Gastrocnemius medialis (tissue), 4 donors: ENCODE measurements at places on chromosomes 2 and 18.

- H3K4me3 ChIP-seq: no peak overlapping the region
- no peak for DNase-seq
- no peaks in the 10 kb centered on the region for H3K36me3 ChIP-seq
- no peak overlapping the region for H3K27ac ChIP-seq
- H3K4me1 ChIP-seq: no peaks in the 10 kb centered on the region
Measured at GRCh38 chr2:88807237-88807962, 115.9 kb downstream of the RPIA start.

DNA sequence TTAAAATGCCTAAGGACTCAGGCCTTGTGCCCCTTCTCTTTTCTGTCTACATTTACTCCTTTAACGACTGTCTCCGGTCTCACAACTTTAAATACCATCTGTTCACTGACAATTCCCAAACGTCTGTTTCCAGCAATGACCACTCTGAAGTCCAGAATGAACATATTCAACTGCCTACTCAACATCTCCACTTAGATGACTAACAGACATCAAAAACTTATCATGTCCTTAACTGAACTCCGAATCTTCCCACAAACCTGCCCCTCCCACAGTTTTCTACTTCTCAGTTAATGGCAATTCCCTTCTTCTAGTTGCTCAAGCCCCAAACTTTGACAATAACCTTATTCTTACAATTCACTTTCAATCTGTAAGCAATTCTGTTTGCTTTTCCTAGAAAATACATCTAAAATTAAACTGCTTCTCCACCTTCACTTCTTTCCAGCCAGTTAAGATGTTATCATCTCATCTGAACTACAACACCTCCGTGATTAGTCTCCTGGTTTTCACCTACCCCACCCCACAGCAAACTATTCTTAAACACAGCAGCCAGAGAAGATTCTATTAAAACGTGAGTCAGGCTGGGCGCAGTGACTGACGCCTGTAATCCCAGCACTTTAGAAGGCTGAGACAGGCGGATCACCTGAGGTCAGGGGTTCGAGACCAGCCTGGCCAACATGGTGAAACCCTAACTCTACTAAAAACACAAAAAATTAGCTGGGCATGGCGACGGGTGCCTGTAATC lies 2.8 kb downstream of the C1D start:
- no peaks in the 10 kb centered on the region for H3K36me3 ChIP-seq
- H3K27me3 ChIP-seq: no peaks in the 10 kb centered on the region
- H3K27ac ChIP-seq: no peak overlapping the region
- no peak overlapping the region for H3K4me3 ChIP-seq
- DNase-seq: no peak
- H3K4me1 ChIP-seq: peaks cover 40% of the 10 kb centered on the region

GRCh38 chr2:225020168-225020849 lies 22.0 kb downstream of the DOCK10 start:
- no peaks in the 10 kb centered on the region for H3K4me1 ChIP-seq
- no peaks in the 10 kb centered on the region for H3K27me3 ChIP-seq
- H3K27ac ChIP-seq: no peak overlapping the region
- H3K4me3 ChIP-seq: no peak overlapping the region
- no peak for DNase-seq

DNA sequence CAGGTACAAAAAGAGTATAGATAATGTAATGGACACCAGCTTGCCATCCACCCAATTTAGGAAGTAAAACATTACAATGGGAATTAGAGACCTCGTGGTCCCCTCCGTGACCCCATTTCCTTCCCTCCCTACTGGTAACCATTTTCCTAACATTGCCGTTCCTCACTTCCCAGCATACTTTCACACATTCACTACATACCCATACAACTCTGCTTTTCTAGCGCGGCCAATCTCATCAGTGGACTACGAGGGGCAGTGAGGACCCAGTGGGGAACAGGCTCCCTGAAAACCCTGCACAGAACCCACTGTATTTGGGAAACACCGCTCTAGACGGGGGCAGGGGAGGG lies 1.1 kb downstream of the ENOSF1 start:
- H3K4me3 ChIP-seq: peak overlapping the region; percentile 82
- peak overlapping the region; percentile 81 for H3K27ac ChIP-seq

GRCh38 chr18:57352271-57352701 lies at the start of gene ST8SIA3:
Gene ST8SIA3, plus strand, starts transcription at chr18:57352557. Its CDS starts 290 bp downstream, at chr18:57352847.
- peaks cover 43% of the 10 kb centered on the region for H3K27me3 ChIP-seq
- no peak for DNase-seq
- H3K4me3 ChIP-seq: no peak within 1 kb of the TSS
- no peak within 1 kb of the TSS for H3K27ac ChIP-seq
- H3K36me3 ChIP-seq: no peaks in the 10 kb centered on the region
- no peaks in the 10 kb centered on the region for H3K4me1 ChIP-seq

DNA sequence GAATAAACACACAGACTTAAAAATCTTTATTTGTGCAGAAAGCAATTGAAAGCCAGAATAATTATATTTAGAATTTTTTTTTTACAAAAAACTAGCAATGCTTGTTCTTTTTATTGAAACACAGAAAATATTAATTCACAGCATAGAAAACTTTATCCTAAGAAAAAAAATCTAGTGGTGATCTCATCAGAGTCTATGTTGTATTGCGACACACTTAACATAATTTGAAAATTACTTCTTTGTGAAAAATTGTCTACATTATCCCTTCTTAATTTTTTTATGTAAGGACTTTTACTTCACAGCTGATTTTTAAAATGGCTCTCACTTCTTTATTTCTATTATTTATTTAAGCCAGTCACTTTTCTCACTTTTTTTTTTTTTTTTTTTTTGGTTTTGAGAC lies 103.4 kb downstream of the LDLRAD4 start:
- no peak for DNase-seq
- no peak overlapping the region for H3K27ac ChIP-seq
- peaks cover 10% of the 10 kb centered on the region for H3K4me1 ChIP-seq
- H3K36me3 ChIP-seq: no peaks in the 10 kb centered on the region
- H3K4me3 ChIP-seq: no peak overlapping the region

DNA sequence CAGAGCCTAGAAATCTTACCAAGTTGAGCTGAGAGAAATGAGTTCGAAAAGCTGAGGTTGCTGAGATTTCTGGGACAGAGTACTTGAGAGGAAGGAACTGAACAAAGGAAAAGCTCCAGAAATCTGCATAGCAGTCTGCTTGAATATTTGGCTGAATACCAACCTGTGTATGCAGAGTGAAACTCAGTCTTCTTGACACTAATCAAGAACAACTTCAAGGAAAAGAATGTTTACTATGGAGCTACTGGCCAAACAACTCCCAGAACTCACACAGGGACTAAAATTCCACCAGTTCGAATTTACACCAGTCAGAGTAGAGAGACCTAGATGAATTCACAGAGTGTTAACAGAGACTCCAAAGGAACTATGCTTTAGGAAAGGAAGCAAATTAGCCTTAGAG lies 66.5 kb downstream of the USP37 start:
- no peak for DNase-seq
- H3K36me3 ChIP-seq: no peaks in the 10 kb centered on the region
- H3K27me3 ChIP-seq: no peaks in the 10 kb centered on the region
- H3K4me3 ChIP-seq: no peak overlapping the region

DNA sequence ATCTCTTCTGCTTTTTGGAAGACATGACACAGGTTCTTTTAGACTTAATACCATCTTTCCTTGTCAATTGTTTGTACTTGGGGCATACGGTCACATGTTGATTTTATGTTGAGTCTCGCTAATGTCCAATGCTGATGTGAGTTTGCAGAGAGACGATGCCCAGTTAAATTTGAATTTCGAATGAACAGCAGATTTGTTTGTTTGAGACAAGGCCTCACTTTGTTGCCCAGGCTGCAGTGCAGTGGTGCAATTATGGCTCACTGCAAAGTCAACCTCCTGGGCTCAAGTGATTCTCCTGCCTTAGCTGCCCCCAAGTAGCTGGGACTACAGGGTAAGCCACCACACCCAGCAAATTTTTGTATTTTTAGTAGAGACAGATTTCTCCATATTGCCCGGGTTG lies 473.5 kb downstream of the RIT2 start:
- H3K27ac ChIP-seq: no peak overlapping the region
- no peaks in the 10 kb centered on the region for H3K27me3 ChIP-seq
- no peaks in the 10 kb centered on the region for H3K36me3 ChIP-seq
- no peak for DNase-seq

- H3K27ac ChIP-seq: no peak overlapping the region
- no peaks in the 10 kb centered on the region for H3K4me1 ChIP-seq
- H3K36me3 ChIP-seq: no peaks in the 10 kb centered on the region
Measured at GRCh38 chr2:240412211-240412861, 23.1 kb upstream of the GPC1 start.

DNA sequence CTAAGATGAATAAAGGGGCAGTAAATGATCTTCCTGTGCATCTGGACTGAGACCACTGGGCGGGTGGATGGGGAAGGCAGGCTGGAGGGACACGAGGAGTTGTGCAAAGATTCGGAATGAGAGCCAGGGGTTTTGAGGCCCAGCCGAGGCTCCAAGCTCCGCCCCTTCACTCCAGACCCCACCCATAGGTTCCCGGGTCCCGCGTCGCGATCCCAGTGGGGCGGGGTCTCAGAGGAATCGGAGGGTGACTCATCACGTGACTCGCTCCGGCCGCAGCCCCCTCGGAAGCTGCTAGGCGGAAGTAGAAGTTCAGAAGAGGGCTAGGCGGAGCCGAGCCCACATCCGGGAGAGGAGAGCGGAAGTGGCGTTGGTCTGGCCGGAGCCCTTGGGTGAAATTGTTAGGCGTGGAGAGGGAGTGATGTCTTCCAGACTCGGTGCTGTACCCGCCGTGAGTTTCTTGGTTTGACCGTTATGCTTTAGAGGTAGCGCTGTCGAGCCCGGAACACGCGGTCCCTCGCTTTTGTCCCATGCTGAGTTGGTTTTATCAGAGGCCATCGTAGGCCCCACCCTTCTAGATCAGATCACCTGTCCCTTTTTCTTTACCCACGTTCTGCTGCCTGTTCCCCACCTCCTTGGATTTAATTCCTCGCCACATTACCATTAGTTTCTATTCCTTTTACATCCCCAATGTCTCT lies at the start of gene ZNF512:
Gene ZNF512 (plus strand): TSS at position 348 of the 695 bp plus-strand sequence. CDS start 71 bp downstream, at position 419.
- DNase-seq: peak; percentile 68
- H3K4me3 ChIP-seq: peak within 1 kb of the TSS; percentile 86
- no peaks in the 10 kb centered on the region for H3K36me3 ChIP-seq

DNA sequence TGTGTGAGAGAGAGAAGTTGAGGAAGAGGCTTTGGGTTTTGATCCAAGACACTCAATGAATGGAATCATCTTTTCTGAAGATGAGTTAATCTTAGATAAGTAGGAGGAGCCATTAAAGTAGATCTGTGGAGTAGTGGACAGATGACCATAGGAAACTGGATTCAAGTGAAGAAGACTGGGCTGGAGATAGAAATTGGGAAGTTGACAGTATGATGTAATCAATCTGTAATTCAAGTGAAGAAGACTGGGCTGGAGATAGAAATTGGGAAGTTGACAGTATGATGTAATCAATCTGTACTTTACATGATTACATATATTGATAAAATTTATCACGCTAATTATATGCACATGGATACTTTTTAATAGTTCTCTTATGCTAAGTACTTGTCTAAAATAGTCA lies 92.8 kb downstream of the PHLPP1 start:
- H3K27ac ChIP-seq: no peak overlapping the region
- peaks cover 4% of the 10 kb centered on the region for H3K4me1 ChIP-seq
- no peak overlapping the region for H3K4me3 ChIP-seq

- H3K27me3 ChIP-seq: no peaks in the 10 kb centered on the region
- no peak overlapping the region for H3K4me3 ChIP-seq
- H3K27ac ChIP-seq: peak overlapping the region; percentile 86
- H3K36me3 ChIP-seq: no peaks in the 10 kb centered on the region
- peaks cover 74% of the 10 kb centered on the region for H3K4me1 ChIP-seq
Measured at GRCh38 chr2:217864963-217865772, 137.6 kb downstream of the TNS1 start.

GRCh38 chr2:990970-991369 lies 40.3 kb downstream of the SNTG2 start:
- no peaks in the 10 kb centered on the region for H3K36me3 ChIP-seq
- DNase-seq: no peak

DNA sequence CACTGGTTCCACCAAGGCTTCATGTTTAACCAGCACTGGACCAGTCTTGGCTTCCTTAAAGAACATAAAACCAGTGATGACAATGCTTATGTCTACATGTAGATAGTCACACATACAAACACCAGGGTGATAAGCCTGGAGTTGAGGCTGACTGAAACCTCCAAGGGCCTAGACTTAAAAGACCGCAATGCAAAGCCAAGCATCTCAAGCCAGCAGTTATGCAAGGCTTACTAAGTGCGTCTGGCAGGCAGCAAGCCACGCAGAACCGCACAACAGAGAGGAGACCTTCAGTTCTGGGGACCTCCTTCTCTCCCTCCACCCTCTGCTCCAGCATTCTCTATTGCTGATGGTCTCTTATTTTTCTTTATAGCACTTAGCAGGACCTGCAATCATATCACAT lies 63.2 kb upstream of the ACAA2 start:
- no peaks in the 10 kb centered on the region for H3K4me1 ChIP-seq
- H3K27ac ChIP-seq: no peak overlapping the region
- H3K4me3 ChIP-seq: no peak overlapping the region
- DNase-seq: no peak
- no peaks in the 10 kb centered on the region for H3K27me3 ChIP-seq
- H3K36me3 ChIP-seq: no peaks in the 10 kb centered on the region

GRCh38 chr2:105362862-105363591 lies 25.7 kb downstream of the C2orf49 start:
- no peaks in the 10 kb centered on the region for H3K36me3 ChIP-seq
- H3K4me1 ChIP-seq: peaks cover 12% of the 10 kb centered on the region
- H3K27ac ChIP-seq: peak overlapping the region; percentile 25
- H3K4me3 ChIP-seq: no peak overlapping the region
- no peak for DNase-seq
- no peaks in the 10 kb centered on the region for H3K27me3 ChIP-seq

DNA sequence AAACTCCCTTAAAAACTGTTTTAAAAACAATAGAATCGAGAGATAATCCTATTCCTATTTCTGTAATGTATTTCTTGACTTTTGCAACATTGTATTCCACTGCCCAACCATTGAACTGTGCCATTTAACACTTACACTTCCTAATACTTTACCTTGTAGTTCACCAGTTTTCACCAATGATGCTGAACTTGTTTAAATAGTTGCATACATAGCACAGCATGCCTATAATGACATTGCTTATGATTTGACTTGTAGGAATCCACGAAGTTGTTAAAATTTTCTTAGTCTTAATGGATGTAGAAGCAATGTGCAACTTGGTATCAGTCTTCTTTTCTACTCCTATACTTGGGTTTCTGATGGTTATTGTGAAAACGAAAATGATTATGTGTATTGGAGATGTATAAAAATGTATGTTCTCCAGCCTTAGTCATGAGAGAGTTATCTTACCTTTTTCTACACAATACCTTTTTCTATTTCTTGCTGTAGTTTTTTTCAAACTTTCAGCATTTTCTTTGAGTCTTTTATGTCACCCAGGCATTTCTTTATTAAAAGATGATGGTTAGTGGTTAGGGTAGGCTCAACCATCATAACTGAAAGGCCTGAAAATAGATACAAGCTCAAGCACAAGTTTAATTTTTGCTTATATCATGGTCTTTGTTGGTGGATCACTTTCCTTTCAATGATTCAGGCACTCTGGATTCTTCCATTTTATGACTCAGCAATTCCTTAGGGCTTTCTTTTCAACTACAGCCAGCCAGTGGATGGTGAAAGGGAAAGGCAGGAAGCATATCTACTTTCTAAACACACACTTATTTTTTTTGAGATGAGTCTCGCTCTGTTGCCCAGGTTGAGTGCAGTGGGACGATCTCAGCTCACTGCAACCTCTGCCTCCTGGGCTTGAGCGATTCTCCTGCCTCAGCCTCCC lies 9.4 kb downstream of the GPD2 start:
- H3K27ac ChIP-seq: no peak overlapping the region
- H3K27me3 ChIP-seq: no peaks in the 10 kb centered on the region
- no peak for DNase-seq
- H3K36me3 ChIP-seq: no peaks in the 10 kb centered on the region
- H3K4me3 ChIP-seq: no peak overlapping the region
- peaks cover 14% of the 10 kb centered on the region for H3K4me1 ChIP-seq
